Caudate nucleus (tissue), 63 donors: ENCODE measurements at places on chromosomes 4 and X.

DNA sequence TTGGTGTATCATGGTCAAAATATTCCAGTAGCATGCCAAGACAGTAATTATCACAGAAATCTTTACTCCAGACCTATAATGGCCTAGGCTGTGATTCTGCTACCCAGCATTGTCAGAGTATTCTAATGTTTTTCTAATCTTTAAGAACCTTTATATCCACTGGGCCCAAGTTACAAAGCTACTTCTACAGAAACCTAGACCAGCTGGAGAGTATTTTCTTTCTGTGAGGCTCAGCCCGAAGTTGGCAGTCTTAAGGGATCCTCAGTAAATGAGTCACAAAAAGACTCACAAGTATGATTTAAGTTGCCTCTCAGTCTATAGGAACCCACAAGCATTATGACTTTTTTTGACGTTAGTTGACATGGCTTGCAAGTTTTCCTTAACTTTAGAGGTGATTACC is 638.5 kb upstream of the FAM241A start:
- no peak for DNase-seq

GRCh38 chr4:124913237-124913636 is 200.7 kb upstream of the ANKRD50 start:
- no peak for DNase-seq

DNA sequence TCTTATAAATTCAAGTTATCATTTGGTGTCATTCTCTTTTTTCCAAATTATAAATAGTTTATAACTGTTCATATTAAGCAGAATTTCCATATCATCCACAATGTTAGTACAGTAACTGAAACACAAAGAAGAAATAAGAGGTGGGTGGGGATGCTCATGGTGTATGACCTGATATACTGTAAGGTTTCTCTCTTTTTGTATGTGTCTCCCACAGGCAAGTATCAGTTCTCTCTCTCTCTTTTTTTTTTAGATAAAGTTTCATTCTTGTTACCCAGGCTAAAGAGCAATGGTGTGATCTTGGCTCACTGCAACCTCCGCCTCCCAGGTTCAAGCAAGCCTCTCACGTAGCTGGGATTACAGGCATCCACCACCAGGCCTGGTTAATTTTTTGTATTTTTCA is 43.7 kb upstream of the UGT2A3 start:
- no peak for DNase-seq

DNA sequence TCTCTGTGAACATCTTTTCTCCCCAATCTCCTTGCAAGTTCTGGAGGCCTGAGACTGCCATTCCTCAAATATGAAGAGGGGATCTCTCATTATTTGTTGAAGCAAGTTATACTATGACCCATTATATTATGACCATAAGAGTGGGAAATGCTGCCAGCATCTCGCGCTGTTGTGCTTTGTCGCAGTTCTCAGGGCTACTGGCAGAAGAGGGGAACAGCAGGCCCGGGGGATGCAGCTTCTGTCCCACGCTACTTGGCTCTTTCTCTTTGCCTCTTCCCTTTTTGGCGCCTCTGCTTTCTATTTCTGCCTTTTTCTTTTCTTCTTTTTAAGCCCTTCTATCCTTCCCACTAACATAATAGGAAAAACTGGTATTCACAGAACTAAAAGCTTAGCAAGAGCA is 64.2 kb downstream of the GEMIN8 start:
- peak; percentile 26 for DNase-seq

GRCh38 chrX:117919755-117920154 is 196.9 kb downstream of the KLHL13 start:
- DNase-seq = no peak

DNA sequence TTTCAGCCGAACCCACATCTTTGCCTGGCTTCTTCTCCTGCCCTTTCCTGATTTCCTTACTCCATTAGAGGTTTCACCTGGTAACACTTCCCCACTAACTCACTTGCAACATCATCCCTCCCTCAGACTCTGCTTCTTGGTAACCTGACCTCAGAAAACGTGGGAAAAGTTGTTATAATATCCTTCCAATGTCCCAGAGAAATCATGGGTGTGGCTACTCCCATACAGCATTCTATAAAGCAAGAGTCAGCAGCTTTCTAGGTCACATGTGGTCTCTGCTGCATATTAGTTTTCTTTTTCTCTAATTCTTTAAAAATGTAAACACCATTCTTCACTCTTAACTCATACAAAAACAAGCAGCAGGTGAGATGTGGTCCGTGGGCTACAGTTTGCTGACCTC is 283.1 kb upstream of the MAOA start:
- no peak for DNase-seq
